ENCODE measurements at places on chromosomes 6 and 20.
A peak's percentile ranks its signal among the peaks of the same experiment; 100 is the strongest.

GRCh38 chr6:89430201-89430962 lies 2.6 kb upstream of the ANKRD6 start:
- DNase-seq, result no peak

GRCh38 chr20:26243731-26244130 lies 547.1 kb upstream of the ZNF337 start:
- no peak for DNase-seq

- DNase-seq, result no peak
These were observed 77.3 kb downstream of the KIZ start for GRCh38 chr20:21203088-21203656.

GRCh38 chr6:53651205-53651763 lies 14.3 kb downstream of the KLHL31 start:
- peak; percentile 76 for DNase-seq

DNA sequence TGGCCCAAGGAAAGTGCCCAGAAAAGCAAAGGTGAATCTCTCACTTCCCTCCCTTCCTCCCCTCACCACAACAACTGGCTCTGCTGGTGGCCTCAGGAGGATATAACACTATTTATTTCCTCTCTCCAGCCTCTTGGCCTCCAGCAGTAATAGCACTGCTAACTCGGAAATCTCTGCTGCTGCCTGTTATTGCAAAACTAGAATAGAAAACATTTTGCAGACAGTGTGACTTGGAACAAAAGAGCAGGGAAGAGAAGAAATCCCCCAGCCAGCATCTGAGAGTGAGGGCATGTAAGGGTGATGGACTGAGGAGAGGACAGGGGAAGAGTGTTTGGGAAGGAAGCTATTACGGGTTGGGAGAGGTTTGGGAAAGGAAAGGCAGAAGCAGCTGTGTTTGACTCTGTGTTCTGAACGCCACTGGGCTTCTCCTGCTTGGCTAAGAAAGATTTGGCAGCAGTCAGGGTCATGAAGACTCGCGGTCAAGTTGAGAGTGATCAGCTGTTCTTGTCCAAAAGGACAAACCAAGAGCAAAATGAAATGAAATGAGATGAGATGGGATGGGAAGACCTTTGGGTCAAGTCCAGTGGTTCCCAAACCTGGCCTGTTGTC lies 81.0 kb upstream of the SNX9 start:
- no peak for DNase-seq

GRCh38 chr20:43472671-43473380 lies 15.1 kb downstream of the SRSF6 start:
- no peak for DNase-seq

DNA sequence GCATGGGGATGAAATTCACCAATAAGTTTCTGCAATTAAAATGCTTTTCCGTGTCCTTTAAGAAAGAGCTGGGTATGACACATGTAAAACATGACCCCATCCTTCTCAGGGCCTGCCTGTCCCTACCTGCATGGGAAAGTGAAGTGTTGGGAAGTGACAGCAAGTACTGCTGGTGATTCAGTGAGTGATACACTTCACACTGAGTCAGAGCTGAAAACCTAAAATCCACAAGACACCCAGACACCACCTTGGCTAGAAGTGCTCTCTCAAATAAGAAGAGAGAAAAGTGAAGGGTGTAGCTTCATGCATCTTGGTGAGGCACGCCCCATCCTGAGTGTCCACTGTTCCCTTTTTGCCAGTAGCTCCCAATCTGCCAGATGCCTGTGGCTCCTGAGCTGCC lies 3.3 kb downstream of the RAB22A start:
- no peak for DNase-seq

DNA sequence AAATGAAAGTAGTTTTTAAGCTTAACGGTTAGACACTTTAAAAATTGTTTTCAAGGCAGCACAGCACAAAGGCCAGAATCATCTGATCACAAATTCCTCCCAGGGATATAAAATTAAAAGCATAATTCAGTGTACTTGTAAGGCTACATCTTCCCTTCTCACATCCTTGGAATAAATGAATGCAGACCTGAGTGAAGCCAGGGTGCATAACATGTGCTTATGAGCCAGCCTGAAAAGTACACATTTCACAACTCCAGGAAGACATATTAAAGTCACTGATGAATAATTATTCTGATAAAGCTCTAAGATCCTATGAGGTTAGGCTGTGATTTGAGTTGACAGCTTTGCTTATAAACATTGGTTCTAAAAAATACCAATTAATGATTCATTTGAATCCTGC lies 163.6 kb downstream of the BTBD9 start:
- no peak for DNase-seq

GRCh38 chr6:100479179-100480035 lies 14.7 kb upstream of the SIM1 start:
- DNase-seq, result no peak

DNA sequence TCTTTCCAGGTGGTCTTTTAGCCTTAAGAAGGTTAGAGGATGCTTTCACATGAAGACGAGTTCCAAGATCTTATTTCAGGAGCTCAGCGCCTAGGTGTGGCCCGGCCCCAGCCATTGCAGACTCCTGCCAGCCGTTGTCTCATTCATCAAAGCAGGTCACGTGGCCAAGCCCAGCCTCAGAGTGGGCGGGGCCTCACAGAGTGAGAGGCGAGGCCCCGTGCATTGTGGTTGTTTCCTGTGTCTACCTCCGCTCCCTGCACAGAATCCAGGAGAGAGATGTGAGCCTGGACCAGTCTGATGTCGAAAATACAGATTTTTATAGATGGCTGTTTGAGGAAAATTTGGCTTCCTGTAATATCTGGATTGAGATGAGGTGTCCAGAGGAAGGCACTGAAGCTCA lies 49.2 kb upstream of the CST5 start:
- peak; percentile 52 for DNase-seq

DNA sequence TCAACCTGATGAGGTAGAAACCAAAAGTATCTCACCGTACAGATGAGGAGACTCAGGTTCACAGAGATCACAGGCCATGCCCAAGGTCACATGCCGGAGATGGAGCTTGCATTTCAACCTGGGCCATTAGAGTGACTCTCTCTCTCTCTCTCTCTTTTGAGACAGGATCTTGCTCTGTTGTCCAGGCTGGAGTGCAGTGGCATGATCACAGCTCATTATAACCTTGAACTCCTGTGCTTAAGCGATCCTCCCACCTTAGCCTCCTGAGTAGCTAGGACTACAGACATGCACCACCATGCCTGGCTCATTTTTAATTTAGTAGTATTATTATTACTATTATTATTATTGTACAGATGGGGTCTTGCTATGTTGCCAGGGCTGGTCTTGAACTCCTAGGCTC lies 2.8 kb upstream of the CSNK2A1 start:
- DNase-seq, result no peak

- DNase-seq, result no peak
These were observed 73.3 kb downstream of the MAN1A1 start for GRCh38 chr6:119276211-119276610.

All from CD4-positive, alpha-beta T cell treated with Interferon alpha-2 for 1 hour (primary cell).